ENCODE measurements at places on chromosomes 4 and X.
A peak's percentile ranks its signal among the peaks of the same experiment; 100 is the strongest.

- DNase-seq, result no peak
These were observed 176.2 kb upstream of the LNX1 start for GRCh38 chr4:53767482-53767881.

- DNase-seq, result no peak
These were observed 257.4 kb downstream of the CFAP299 start for GRCh38 chr4:80592950-80593349.

GRCh38 chr4:156194896-156195295, 241.2 kb upstream of the CTSO start:
- no peak for DNase-seq

DNA sequence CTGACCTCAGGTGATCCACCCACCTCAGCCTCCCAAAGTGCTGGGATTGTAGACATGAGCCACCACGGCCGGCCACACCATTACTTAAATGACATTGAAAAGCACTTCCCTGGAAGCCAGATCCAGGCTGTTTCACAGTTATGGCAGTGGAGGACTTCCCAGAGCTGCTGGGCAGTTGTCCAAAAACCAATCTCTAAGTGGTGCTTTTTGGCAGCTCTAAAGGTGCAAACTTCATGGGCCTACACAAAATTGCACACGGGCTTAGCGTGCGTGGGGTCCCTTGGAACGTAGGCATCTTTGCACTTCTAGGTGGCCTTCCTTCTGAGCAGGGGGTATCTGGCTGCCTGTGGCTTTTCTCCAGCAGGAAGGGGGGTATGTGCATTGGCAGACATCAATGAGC, 172.3 kb downstream of the SHOX start:
- no peak for DNase-seq

GRCh38 chr4:60911127-60911526, 289.0 kb upstream of the ADGRL3 start:
- no peak for DNase-seq

- DNase-seq, result no peak
These were observed 164.1 kb upstream of the TTC29 start for GRCh38 chr4:147109800-147110199.

DNA sequence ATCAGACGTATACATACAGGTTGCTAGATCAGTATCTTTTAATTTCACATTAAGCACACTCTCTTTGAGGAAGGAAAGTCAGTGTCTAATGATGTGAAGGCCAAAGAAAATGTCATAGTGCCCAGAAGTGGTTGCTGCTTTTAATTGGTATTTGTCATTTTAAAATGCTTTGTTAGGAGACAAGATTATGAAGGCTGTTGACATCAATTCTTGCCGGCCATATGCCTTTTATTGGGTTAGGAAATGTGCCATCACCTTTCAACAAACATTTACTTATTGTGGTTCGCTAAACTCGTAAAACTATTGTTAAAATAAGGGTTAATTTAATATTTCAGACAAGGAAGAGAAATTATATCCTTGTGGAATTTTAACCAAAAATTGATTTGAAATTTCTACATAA, 32.2 kb downstream of the NFKB1 start:
- DNase-seq, result no peak

DNA sequence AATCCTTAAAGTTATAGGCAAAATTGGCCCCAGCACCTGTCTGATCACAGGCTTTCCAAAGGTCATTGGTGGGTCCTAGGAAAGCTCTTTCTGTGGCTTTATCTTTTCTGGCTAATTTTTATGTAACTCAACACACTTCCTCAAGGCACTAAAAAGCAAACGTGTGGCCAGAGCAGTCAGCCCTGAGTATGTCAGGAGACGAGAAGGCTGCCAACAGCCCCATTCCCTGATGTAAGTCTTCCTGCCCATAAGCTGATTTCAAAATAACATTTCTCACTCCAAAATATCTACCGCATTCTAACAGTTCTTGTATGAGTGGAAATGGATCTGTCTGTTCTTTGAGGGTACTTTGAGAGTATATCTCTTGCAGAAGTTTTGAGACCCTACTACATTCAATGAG, 25.5 kb upstream of the FUNDC1 start:
- DNase-seq, result no peak

GRCh38 chr4:121041307-121042090, 30.8 kb downstream of the NDNF start:
- peak; percentile 18 for DNase-seq

- no peak for DNase-seq
These were observed 2265.1 kb downstream of the PCDH7 start for GRCh38 chr4:32985256-32985655.

GRCh38 chr4:16817286-16817685, 81.2 kb downstream of the LDB2 start:
- no peak for DNase-seq

- DNase-seq, result no peak
These were observed 66.3 kb downstream of the ZFYVE28 start for GRCh38 chr4:2352171-2352570.

DNA sequence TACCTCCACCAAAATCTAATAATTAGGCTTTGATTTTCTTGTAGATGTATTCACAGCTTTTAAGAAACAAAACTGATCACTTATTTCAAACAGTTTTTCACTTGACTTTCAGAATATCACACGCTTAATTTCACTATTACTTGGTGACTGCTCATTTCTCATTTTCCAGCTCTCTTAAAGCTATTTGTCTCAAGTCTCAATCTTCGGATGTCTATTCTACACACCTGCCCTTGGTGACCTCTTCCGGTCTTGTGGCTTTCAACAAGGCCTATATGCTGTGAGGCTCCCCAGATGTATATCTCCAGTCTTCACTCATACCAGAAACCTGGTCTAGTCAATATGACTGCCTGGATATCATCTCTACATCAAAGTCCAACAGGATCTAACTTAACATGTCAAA, 34.9 kb upstream of the ANXA10 start:
- DNase-seq, result no peak

- DNase-seq, result no peak
These were observed 73.2 kb upstream of the EFNB1 start for GRCh38 chrX:68755616-68756125.

- DNase-seq, result no peak
These were observed 37.9 kb downstream of the ZNF330 start for GRCh38 chr4:141258558-141258957.

- no peak for DNase-seq
These were observed 93.8 kb downstream of the ARHGAP10 start for GRCh38 chr4:147825451-147826287.

GRCh38 chrX:23383411-23383810, 48.8 kb downstream of the PTCHD1 start:
- DNase-seq, result no peak

- DNase-seq, result no peak
These were observed 143.1 kb downstream of the PALLD start for GRCh38 chr4:168639914-168640313.

- DNase-seq, result no peak
These were observed 265.7 kb downstream of the IQCM start for GRCh38 chr4:149549911-149550310.
